ENCODE measurements at places on chromosomes 16 and 17.

GRCh38 chr16:57141822-57142631 is 43.8 kb downstream of the PSME3IP1 start:
- no peak for DNase-seq

DNA sequence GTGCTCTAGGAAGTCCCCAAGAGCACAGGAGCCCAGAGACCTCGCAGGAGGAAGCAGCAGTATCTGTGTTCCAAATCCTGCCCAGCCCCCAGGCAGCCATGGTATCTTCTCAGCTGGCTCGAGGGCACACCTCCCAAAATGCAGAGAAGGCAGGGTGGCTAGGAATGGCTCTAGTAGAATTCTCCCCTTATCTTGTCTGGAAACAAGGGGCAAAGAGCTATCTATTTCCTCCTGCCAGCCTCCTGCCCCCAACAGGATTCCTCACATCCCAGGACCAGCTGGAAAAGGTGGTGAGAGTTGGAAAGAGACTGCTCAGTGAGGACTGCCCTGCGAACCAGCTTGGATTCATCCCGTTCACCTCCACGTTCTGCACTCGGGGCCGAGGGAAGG is 8.6 kb upstream of the TSPOAP1 start:
- no peak for DNase-seq

DNA sequence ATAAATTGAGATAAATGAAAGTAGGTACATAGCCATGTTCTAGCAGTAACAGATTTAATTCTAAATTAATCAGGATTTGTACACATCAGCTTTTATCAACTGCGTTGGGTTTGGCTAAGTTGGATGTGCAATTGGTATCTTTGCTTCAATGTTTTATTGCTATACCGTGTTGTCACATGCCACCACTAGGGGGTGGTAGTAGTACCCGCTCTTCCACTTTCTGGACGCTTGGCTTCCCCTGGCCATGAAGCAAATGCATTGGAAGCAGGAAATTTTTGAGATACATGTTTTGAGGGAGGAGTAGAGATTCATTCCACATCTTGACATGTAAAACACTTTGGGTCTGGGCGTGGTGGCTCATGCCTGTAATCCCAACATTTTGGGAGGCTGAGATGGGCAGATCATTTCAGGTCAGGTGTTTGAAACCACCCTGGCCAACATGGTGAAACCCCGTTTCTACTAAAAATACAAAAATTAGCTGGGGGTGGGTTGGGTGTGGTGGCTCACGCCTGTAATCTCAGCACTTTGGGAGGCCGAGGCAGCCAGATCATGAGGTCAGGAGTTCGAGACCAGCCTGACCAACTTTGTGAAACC is 58.6 kb downstream of the EMP2 start:
- peak; percentile 70 for DNase-seq

DNA sequence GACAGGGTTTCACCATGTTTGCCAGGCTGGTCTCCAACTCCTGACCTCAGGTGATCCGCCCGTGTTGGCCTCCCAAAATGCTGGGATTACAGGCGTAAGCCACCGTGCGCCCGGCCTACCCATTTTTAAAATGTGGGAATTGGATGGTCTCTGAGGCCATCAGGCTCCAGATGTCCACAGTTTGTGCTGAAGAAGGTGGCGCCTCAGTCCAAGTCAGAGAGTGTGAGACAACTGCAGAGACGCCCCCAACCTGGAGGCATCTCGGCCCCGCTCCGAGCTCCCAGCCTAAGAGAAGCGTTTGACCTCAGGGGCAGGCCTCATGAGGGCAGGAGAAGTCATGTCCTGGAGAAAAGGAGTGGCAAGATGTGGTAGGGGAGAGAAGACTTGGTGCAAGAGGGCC is 146.5 kb downstream of the MRM1 start:
- no peak for DNase-seq

DNA sequence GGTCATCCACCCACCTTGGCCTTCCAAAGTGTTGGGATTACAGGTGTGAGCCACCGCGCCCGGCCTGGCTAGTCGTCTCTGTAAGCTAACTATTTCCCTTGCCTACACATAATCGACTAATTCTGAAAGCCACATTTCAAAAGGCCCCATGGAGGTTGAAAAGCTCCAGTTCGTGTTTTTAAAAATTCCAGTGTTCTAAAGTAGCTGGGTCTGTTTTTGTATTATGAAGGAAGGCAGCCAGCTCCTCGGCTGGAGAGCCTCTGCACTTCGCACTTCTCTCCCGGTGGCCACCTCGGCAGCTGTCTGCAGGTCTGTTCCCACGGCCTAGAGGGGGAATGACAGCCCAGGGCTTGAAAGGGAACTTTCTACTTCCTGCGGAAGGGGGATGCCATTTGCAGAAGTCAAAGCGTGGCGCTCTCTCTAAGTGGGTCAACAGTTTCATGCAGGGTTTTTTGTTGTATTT is 16.9 kb downstream of the HASPIN start:
- no peak for DNase-seq

DNA sequence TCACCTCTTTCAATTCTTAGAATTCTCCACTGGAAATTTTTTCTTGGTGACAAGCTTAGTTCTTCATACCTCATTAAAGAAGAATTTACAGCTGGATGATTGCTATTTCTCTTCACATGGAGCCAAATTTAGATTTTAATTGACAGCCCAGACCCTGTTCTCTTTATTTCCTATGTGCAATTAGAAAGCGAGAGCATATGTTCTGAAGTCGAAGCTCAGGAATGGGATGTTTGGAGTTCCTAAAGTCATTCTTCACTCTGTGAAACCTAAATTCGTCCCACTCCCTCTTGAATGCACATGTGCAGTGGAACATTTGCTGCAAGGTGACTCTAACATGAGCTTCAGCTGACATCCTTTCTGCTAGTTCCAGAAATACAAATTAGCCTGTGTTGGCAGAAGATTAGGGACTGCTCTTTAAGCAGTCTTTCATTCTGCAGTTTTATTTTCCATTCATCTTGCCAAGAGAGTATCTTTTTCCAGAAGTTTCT is 129.3 kb upstream of the KCNJ16 start:
- DNase-seq = no peak

GRCh38 chr17:45150911-45151809 is 2.9 kb downstream of the HEXIM1 start:
- DNase-seq = peak; percentile 24

- peak; percentile 66 for DNase-seq
These were observed 8.6 kb downstream of the LGALS3BP start for GRCh38 chr17:78970834-78971755.

- no peak for DNase-seq
These were observed 34.9 kb upstream of the C16orf78 start for GRCh38 chr16:49338611-49339265.

GRCh38 chr16:275786-276232 is at the start of gene RGS11:
Gene RGS11, minus strand, starts transcription at chr16:275944. Its CDS starts 33 bp downstream, at chr16:275911.
- no peak for DNase-seq

- DNase-seq = no peak
These were observed 356.2 kb downstream of the RBFOX1 start for GRCh38 chr16:7688811-7689210.

GRCh38 chr16:2858245-2859025 is 465 bp upstream of the PRSS22 start:
- DNase-seq = no peak

- no peak for DNase-seq
These were observed 92.4 kb downstream of the HAPSTR1 start for GRCh38 chr16:9183682-9184353.

GRCh38 chr16:16157166-16157565 is 66.1 kb downstream of the ABCC6 start:
- DNase-seq = no peak

- DNase-seq = no peak
These were observed 178.4 kb downstream of the C16orf95 start for GRCh38 chr16:87138738-87139267.

- no peak for DNase-seq
These were observed 3.8 kb downstream of the NLK start for GRCh38 chr17:28046034-28046825.

GRCh38 chr17:38510421-38511149 is 82.3 kb downstream of the ARHGAP23 start:
- DNase-seq = no peak

GRCh38 chr17:50102164-50102991 is 7.2 kb downstream of the PDK2 start:
- peak; percentile 63 for DNase-seq

- no peak for DNase-seq
These were observed 3.3 kb upstream of the CA7 start for GRCh38 chr16:66840883-66841282.

DNA sequence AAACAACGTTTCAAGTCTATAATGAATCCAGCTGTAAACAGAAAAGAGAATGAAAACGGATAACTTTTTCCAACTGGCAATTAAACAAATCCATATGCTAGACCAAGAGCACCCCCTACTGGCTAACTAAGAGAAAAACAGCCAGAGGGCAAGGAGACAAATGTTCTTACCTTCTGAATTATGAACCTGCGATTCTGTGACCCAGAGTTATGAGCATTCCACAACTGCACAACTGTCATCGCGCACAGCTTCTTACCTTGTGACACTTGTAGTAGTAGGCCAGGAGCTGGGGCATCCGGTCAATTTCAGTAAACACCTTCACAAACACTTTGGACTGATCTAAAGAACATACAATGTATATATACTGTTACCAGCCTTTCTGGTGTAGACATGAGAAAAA is 18.6 kb downstream of the COG7 start:
- peak; percentile 70 for DNase-seq

- no peak for DNase-seq
These were observed 17.6 kb upstream of the FZD2 start for GRCh38 chr17:44539673-44540072.

DNA sequence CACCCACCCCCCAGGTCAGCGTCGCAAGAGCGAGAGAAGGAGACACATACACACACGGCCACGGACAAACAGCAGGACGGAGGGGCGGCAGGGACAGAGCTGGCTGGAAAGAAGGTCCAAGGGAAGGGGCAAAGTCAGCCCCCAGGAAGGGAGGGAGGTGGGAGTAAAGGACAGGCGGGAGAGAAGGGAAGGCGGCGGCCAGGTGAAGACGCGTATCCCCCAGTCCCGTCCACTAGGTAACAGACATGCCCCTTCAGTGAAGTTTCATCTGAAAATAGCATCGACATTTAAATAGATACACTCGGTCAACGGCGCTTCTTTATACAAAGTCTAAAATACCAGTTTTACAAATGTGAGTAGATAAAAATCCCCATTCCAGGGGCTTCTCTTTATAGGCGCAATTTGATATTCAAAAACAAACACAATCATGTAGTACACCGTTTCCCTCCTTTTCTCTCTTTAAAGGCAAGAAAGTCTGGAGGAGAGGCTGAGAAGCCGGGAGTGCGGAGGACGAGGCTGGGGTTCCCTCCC is 4.5 kb downstream of the CBX8 start:
- DNase-seq = no peak

DNA sequence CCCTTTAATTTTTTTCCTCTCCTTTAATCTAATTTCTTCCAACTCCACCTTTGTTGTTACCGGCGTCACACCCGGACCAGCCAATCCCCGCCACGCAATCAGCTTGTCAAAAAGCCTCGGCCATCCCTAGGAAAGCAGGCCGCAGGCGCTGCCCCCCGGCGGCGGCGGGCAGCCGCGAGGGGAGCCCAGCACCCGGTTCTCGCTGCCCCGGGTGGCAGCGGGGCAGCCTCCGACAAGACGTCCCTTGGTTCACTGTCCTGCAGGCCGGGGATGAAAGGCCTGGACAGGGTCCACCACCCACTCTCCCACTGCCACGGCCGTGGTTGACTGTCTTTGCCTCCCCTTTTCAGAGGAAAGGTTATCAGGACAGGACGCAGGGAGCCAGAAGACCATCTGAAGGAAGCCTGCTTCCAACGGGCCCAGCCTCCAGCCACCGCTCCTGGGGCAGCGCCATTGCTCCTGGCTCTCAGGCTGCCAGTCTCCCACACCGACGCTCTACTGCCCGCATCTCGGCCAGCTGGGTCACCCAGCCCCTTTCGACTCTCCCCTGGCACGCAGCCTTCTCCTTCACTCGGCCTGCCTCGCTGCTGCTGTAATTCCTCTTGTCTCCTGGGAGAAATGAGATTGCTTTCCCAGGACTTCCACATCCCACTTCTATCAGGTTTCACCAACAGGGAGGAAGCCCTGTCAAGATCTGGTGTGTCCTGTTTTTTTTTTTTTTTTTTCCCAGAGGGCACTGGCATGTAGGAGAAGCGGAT is 2.8 kb upstream of the UBTF start:
- DNase-seq = peak; percentile 80

GRCh38 chr17:50637829-50638605 is 3.3 kb downstream of the ABCC3 start:
- no peak for DNase-seq

DNA sequence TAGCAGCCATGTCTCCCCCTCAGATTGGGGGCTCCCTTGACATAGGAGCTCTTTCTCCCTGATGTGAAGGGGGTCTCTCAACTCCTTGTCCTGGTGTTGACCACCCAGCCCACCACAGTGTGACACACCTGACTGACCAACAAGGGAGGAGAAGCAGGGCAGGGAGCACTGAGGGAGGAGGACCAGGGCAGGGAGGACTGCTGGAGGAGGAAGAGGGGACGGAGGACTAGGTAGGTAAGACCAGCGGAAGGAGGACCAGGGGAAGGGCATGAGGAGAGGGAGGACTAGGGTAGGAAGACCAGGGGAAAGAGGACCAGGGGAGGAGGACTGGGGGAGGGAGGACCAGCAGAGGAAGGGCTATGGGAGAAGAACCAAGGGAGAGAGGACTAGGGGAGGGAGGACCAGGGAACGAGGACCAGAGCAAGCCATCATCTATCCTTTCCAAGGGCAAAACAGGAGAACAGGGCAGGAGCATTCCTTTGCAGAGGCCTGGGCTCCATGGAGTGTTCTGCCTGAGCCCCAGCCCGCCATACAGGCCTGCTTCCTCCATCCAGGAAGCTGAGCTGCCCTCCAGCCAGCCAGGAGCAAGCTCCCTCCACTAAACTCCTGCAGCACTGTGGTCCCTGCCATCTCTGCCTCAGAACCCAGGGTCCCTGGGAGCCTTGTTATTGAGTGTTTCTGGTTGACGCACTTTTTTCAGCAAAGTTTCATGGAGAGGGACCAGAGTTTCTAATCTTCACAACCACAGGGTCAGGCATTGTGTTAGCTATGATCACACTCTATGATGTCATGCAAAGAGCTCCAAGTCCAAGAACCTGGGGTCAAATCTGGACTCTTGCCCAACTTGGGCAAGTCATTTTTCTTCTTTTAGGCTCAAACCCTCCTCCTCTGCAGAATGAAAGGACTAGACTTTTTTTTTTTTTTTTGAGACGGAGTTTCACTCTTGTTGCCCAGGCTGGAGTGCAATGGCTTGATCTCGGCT is 15.4 kb upstream of the KRT17 start:
- DNase-seq = no peak

DNA sequence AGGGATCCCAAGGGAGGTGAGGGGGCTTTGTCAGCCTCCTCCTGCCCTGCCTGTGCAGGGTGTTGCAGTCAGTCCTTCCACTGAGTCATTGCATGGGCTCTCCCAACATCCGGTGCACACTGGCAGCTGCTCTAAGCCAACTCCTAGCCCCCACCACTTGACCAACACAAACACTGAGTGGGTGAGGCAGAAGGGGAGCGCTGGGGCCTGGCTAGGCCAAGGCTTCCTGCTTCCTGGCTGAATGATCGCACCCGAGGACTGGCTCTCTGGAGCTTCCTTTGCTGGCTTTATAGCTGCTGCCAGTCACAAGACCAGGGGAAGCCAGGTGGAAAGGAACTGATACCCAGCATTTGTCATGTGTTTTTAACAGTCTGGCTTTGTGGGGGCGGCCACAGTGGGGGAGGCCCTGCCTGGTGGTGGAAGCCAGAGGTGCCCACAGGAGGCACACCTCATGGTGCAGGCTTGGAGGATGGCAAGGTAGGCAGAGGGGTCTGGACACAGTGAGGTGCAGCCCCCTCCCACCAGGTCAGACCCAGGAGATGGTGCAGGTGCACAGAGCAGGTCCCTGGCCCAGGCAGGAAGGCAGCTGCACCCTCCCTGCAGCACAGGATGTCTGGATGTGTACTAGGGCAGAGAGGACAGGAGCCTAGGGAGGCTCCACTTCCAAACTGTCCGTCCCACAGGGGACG is 6.8 kb downstream of the MPG start:
- peak; percentile 94 for DNase-seq
